ENCODE measurements at places on chromosomes 16 and 17.

DNA sequence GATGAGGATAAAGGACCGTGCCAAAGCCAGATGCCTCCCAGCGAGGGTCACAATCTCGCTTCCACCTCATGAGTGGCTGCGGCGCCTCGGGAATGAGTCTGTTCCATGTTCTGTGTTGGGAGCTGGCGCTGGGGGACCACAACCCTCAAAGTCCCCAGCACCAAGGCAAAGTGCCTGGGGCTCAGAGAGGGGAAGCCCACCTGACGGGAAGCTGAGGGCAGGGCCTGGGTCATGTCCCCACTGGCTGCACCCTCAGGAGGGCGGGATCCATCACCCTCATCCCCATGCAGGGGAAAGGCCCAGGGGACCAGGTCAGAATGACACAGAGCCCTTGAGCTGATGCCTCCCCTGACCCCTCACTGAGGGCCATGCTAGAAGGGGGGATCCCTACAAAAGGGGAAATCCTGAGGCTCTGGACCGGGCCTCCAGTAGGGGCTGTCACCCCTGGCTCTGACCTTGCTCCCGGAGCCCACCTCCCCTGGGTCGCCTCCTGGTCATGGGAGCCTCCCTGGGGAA is 151.3 kb upstream of the PLCG2 start:
- no peak for DNase-seq

GRCh38 chr16:85204242-85205010 is 92.2 kb upstream of the CIBAR2 start:
- no peak for DNase-seq

- DNase-seq, result no peak
Observed at GRCh38 chr17:42868338-42868737, 17.3 kb downstream of the AOC3 start.

DNA sequence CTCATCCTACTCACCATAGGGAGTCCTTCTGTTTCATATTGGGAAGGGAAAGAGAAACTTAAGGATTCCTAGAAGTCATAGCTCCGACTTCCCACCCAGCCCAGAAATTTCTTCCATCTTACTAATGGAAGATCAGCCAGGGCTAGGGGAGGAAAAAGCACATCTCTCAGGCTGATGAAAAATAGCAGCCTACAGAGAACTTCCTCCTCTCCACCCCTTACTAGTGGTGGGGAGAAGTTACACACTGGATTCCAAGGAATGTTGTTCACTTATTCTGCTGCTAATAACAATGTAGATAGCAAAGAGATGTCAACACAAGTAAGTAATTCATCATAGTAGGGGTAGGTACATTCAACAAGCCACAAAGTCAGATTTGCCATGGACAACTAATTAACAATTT is 94.4 kb downstream of the SPACA3 start:
- no peak for DNase-seq

DNA sequence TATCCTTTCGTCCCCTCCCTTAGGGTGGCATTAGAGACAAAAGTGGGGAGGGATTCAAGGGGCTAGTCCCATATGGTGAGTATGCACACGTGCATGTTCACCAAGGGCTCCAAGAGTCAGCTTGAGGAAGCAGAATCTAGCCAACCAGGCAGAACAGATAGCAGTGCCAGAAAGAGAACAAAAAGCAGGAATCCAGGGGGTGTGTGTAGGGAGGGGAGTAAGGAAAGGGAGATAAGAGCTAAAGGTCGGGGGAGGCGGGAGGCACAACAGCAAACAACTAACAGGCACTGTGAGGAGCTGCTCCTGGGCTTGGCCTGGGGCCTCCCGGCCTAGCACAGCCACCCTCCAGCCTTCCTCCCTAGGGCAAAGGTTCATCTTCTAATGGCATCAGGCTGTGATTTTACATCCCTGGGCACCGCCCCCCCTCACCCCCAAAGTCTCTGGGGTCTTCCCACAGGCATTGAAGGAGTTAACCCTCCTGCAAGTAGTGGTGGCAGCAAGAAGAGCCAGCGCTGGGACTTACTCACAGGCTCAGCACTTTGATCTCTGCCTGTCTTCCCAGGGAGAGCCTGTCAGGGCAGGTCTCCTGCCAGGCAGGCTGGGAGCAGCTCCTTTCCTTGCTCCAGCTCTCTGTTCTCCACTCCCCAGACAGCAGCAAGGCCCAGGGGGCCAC is 12.4 kb upstream of the SUPT4H1 start:
- DNase-seq, result no peak

- DNase-seq, result no peak
Observed at GRCh38 chr17:67628580-67629013, 89.1 kb upstream of the NOL11 start.

- DNase-seq, result no peak
Observed at GRCh38 chr17:44327715-44328449, 3.3 kb upstream of the SLC25A39 start.

- no peak for DNase-seq
Observed at GRCh38 chr17:321386-321941, 31.1 kb downstream of the RPH3AL start.

GRCh38 chr16:48862087-48862532 is 252.1 kb upstream of the N4BP1 start:
- no peak for DNase-seq

DNA sequence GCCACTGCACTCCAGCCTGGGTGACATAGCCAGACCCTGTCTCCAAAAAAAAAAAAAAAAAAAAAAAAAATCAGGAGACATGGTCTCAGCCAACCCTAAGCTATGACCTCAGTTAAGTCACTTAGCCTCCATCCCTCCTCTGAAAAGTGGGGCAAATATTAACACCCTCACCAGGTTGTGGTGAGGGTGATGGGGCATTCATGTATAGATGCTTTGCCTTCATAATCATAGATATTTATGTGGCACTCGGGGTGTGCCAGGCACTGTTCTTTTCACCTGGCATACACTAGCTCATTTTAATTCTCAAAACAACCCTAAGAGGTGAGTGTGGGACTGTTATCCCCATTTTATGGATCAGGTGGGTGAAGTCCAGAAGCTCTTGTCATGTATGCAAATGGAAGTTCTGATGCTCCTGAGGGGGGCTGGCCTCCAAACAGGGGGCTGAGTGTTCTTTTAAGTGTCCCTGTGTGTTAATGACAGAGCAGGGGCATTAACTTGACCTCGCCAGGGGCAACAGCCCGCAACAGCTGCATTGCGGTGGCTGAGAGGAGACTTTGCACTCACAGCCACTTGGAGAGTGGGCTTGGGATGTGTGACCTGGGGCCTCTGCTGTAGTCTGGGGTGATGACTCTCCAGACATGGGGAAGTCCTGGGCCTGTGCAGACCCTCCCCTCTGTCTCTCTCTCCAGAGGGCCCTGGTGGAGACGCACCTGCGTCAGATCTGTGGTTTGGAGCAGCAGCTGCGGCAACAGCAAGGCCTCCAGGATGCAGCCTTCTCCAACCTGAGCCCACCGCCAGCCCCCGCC is 4.1 kb downstream of the TBKBP1 start:
- DNase-seq, result no peak

- no peak for DNase-seq
Observed at GRCh38 chr17:61863801-61864126, 436 bp upstream of the BRIP1 start.

GRCh38 chr17:68512960-68513474 is 787 bp downstream of the PRKAR1A start:
- DNase-seq, result no peak

- DNase-seq, result no peak
Observed at GRCh38 chr17:35726953-35727460, 4.4 kb upstream of the RASL10B start.

DNA sequence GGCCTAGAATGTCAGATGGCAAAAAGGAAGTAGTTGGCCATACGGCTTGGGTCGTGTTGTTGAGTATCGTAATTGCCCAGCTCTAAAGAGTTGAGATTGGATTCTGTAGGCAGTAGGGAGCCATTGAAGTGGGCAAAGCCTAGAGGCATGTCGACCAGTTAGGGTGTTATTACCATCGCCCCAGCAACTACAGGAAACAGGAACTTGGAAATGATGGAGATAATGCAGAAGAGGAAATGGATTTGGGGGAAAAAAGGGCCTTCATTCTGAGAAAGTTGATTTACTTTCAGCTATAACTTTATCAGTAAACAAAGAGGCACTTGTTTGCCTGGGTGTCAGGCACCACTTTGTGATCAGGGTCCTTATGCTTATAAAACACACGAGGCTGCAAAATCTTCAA is 52.6 kb downstream of the COX10 start:
- no peak for DNase-seq

DNA sequence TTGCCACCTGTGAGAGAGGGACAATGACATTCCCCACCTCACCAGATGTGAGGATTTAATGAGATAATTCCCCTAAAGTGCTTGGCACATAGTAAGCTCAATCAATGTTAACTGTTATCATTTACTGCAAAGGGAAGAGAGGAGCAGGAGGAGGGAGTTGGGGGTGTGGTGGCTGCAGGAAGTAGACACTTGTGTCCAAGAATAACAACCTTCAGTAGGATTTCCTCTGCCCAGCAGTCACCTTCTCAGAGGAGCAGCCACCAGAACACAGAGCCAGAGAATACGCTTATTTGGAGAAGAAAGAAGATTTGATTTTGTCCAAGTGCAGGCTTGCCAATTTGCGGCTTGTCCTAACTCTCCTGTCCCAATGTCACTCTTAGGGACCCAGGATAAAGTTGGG is 10.2 kb downstream of the CBX4 start:
- DNase-seq, result no peak

GRCh38 chr17:75010683-75011400 is 1.6 kb upstream of the MRPL58 start:
- DNase-seq, result no peak

GRCh38 chr16:87418644-87419043 is 26.5 kb downstream of the MAP1LC3B start:
- DNase-seq, result no peak

GRCh38 chr16:3472878-3473595 is 22.3 kb downstream of the C16orf90 start:
- DNase-seq, result no peak

- DNase-seq, result no peak
Observed at GRCh38 chr16:57089406-57089805, 3.0 kb upstream of the CPNE2 start.

GRCh38 chr16:74094962-74095361 is 201.7 kb upstream of the PSMD7 start:
- DNase-seq, result no peak

DNA sequence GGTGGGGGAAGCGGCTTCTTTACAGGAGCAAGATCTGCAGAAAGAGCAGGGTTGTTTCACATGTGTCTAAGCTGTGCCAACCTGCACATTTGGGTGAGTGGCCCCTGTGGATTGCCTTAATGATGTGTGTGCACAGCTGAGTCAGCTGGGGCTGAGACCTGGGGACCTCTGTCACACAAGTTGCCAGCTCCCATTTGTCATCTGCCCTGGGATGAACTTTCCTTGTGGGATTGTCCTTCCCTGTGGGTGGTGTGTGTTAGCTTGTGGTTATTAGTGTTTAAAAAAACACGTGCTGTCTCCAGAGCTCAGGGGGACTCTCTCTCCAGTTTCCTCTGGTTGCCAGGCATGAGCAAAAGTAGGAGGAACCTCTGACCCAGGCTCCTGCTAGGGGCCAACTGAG is 400.5 kb upstream of the CCL2 start:
- no peak for DNase-seq

DNA sequence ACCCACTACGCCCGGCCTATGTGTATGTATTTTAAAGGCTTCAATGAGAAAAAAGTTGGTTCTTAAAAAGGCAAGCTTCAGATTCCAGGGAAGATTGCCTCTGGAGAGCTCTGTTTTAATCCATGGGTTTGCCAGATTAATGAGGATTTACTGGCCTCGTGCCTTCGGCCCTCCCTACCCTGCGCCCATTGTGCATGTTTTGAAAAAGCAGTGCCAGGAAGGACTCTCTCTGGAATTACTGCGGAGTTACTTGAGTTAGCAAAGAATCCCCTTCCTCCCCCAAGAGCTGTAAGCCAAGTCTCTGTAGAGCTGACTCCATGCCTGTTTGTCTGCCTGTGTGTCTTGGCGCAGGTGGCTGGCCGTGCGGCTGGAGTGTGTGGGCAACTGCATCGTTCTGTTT is 98.9 kb downstream of the ABCC6 start:
- DNase-seq, result no peak

DNA sequence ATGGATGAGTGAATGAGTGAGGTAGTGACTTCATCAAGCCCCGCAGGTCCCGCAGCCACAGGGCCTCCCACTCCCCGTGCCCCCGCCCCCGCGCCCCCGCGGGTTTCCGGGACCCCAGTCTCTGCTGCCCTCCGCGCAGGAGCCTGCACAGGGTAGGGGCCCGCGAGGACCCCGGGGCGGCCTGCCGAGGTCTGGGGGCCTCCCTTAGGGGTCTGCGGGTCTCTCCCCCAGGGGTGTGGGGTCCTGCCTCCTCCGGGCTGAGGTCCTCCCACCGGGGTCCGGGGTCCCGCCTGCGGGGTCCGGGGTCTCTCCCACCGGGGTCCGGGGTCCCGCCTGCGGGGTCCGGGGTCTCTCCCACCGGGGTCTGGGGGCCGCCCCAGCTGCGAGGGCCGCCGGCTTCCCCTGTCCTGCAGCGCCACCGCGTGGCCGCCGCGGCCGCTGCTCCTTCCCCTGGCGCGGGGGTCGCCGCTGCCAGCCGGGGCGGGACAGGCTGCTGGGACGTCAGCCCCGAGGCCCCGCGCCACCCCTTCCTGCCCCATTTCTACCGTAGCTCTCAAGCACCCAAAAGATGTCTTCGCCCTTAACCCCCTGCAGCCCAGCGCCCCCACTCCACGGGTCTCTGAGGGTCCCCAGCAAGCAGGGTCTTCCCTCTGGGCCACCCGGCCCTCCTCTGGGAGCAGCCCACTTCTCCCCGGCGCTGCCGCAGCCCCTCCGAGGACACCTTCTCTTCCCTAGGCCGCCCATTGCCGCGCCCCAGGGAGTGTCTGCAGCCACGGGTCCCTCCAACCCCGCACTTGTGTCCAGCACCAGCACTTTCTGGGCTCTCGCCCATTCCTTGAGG is 10.4 kb upstream of the CHMP6 start:
- no peak for DNase-seq

- DNase-seq, result no peak
Observed at GRCh38 chr16:82882982-82883835, 256.4 kb downstream of the CDH13 start.

DNA sequence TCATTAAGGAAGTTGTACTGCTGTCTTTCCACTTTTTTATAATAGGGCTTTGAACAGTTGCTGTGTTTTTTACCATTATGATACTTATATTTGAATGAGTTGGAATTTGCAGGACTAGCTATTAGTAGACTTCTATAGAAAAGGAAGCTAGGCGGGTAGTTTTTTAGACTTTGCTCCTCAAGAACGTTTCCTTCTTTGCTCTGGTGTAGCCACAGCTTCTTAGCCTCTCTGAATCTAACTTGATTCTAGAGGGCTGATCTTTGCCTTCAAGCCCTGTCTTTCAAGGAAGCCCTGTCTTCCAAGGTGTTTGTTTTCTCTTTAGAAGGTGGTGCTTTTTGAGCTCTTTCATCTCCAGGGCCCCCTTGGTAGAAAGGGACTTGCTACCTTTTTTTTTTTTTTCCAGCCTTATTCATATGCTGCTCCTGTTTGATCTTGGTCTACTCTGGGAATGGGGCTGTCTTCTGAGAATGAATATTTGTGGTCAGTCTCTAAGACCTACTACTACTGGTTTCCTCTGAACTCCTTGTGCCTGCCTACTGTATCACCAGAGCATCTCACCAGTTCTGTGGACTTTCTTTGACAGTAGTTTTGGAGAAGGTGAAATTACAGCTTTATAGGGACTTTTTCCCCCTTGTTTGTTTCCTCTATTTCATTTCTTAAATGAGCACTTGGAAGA is 52.3 kb upstream of the RASL10B start:
- no peak for DNase-seq

Measured in stimulated activated CD8-positive, alpha-beta memory T cell treated with anti-CD3 and anti-CD28 coated beads, Interleukin-7, amount 100 ng/mL, for 1 hour (primary cell).